ENCODE measurements at places on chromosomes 4 and X.

GRCh38 chr4:141349236-141349635, 128.5 kb downstream of the ZNF330 start:
- no peak for ATAC-seq

- no peak for ATAC-seq
These were observed 26.9 kb upstream of the SPANXB1 start for GRCh38 chrX:140975472-140975871.

DNA sequence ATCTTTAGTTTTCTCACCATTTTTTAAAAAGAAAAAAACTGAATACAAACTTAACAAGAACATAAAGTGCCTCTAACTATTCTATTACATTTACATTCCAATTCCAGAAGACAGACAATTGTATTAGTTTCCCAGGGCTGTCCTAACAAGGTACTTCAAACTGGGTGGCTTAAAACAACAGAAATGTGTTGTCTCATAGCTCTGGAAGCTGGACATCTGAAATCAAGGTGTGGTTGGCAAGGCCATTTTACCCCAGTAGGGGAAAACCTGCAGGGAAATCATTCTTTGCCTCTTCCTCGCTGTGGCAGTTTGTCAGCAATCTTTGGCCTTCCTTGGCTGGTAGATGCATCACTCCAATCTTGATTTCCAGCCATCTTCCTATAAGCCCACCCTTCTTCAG, 37.5 kb upstream of the TMEM33 start:
- ATAC-seq: no peak

GRCh38 chrX:40805404-40805803, 70.1 kb upstream of the MED14 start:
- no peak for ATAC-seq

DNA sequence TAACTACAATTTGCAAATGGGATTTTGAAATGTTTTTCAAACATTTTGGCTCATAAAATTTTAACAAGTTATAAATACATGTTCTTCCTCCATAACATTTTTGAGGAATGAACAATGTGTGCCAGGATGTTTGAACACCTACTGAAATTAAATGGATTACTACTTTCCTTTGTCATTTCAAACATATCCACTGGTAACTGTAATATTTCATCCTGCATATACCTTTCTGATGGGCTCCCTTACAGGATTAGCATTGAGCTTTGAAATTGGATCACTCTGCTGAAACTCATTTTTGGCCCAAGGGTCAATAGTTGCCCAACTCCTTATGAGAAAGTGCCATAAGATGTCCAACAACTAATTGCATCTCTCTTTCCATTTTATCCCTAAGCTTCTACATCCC, 17.6 kb downstream of the GRPR start:
- no peak for ATAC-seq

- ATAC-seq: no peak
These were observed 136.4 kb upstream of the PLAC1 start for GRCh38 chrX:134794692-134795091.

DNA sequence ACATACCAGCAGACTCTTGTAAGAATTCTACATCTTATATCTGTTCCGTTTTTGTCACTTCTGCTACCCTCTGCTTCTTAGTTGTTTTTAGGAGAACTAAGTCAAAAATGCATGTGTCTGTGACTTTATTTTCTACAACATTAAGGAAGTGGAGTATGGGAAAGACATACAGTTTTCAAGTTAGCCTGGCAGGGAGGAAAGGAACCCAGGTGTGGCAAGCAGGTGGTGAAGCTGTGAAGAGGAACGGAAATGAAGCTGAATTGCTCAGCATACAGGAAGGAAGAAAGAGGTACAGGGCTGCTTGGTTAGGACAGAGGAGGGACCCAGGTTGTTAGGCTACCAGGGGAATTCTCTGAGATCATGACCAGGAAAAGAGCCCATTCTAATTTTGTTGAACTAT, 9.4 kb downstream of the GPRIN3 start:
- peak; percentile 23 for ATAC-seq

- no peak for ATAC-seq
These were observed 5.0 kb upstream of the GPR174 start for GRCh38 chrX:79139446-79139845.

DNA sequence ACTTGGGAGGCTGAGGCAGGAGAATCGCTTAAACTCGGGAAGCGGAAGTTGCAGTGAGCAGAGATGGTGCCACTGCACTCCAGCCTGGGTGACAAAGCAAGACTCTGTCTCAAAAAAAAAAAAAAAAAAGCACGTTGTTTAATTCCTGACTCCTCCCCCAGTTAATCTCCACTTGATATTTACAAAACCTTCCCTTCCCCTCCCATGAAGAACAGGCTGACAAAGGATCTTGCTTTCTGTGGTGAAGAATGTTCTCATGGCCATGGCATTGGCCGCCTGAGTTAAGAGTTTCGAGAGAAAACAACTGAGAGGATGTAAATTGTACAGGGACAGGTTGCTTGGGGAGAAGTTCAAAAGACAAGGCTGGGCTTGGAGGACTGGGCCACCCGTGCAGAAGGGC, 168.2 kb upstream of the BCOR start:
- ATAC-seq: no peak

DNA sequence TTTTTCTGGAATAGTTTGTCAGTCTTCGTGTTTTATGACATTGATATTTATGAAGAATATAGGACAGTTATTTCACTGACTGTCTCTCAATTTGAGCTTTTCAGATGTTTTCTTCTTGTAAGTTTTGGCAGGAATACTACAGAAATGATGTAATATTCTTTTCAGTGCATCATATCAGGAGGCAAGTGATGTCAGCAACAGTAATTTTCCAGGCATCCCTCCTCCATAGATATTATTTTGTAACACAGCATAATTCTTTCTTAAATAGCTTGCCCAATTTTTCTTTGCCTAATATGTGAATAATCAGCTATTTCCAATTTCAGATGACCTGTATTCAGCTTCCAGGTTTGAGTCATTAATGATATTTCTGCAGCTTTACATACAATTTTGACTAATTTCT, 211.1 kb downstream of the ADGRL3 start:
- no peak for ATAC-seq

GRCh38 chr4:27187786-27188185, 327.1 kb downstream of the STIM2 start:
- no peak for ATAC-seq

GRCh38 chrX:155441097-155441496, 17.3 kb downstream of the F8A3 start:
- ATAC-seq: no peak

DNA sequence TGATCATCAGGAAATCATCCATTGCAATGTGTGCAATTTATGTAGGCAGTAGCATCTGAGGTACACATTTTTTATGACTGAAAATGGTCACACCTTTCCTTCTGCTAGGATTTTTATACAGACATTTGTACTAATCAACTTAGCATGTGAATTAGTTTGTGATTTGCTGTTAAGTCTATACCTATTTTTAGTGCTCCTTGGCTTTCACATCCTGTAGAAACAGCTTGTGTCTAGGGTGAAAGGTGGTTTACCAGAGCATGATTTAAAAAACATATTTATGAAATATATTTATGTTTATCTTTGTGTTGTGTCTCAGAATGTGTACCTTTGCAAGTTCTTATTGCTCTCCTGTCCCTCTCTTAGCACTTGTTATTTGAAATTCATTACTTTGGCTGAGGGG, 916.0 kb downstream of the TECRL start:
- ATAC-seq: no peak

GRCh38 chr4:86529436-86529835, 64.7 kb upstream of the PTPN13 start:
- no peak for ATAC-seq

GRCh38 chrX:47687263-47687662, 28.3 kb upstream of the UXT start:
- ATAC-seq: no peak

DNA sequence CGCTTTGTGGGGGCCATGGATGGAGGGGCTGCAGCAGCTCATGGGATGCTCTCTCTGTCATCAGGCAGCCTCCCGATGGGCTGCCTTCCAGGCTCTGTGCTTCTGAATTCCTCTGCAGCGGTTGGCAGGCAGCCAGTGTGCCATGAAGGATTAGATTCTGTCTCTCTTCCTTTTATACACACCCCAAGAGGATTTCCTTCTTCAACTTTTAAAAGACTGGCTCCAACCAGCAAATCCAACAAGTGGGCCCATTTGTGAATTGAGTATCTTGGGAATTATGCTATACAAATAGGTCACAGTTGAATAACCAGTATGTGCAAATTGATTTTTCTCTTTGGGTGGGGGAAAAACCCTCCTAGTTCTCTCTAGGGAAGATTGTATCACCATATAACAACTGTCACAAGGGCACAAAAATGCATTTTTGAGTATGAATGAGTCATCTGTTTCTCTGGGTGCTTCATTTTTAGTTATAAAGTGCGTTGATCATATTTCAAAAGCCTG, 96.8 kb upstream of the FAT1 start:
- no peak for ATAC-seq

Data from activated CD4-positive, CD25-positive, alpha-beta regulatory T cell treated with anti-CD3 and anti-CD28 coated beads, Interleukin-2, amount 50 U/mL, for 24 hours (primary cell).